ENCODE measurements at places on chromosomes 6 and 20. TPM values are rescaled to one million over a fixed set of nuclear protein-coding genes. Genes with fewer than 3 reads are reported as not detected.

DNA sequence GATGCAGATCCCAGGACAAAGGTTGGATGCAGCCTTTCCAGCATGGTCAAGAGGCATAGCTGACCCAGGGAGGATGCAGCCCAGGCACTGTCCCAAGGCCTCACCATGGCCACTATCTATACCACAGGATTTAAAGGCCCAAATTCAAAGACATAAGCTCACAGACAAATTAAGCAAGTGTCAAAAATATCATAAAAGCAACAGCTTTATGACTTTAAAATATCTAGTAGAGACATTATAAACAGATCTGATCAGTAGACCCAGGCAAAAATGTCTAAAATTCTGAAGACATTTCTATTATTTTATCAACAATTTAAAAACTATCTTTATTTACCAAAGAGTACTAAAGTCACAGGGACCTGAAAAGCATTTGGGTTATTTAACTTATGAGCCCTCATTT is 373.5 kb downstream of the CDC5L start:
- DNase-seq: no peak

FABP7 gene
- 0.29 TPM for polyA plus RNA-seq

DNA sequence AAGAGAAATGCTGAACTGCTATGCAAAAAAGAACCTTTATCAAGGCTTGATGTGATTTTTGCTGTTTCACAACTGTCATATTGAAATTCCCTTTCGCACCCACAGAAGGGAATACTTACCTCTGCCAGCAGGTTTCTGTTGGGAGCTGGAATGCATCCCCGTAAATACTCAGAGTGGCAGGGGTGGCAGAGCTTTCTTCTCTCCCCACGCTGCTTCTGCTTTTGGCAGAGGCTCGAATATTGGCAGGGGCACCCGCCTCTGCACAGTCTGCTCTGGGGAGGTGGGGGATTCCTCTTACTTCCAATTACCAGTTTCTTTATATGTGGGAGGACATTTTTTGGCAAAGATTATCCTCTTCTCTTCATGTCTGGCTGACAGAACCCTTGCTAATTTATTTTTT is 28.4 kb downstream of the TMEM200A start:
- no peak for DNase-seq

DNA sequence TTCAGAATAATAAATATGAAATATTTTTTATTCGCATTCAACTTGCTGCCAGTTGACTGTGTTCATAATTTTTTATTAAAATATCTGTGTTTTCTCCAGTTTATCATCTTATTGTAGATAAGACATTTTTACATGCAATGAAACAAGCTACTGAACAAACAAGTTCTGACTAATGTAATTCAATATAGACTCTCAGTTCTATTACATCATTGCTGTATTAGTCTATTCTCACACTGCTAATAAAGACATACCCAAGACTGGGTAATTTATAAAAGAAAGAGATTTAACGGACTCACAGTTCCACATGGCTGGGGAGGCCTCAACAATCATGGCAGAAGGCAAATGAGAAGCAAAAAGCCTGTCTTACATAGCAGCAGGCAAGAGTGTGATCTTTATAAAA is 1357.7 kb upstream of the CITED2 start:
- DNase-seq: no peak

- DNase-seq: no peak
These were observed at the start of the genes DUSP15 and TTLL9 for GRCh38 chr20:31869942-31870725. TSS of gene DUSP15 (minus strand) at chr20:31870527. CDS start at chr20:31870337, 190 bp downstream. TSS of gene TTLL9 (plus strand) at chr20:31870634. CDS start at chr20:31871127, 493 bp downstream.

MTRF1L gene
- polyA plus RNA-seq: 26.0 TPM

GRCh38 chr6:116376149-116376548 is 5.4 kb downstream of the DSE start:
- no peak for DNase-seq

ZSCAN26 gene
- polyA plus RNA-seq: 31.4 TPM

DNA sequence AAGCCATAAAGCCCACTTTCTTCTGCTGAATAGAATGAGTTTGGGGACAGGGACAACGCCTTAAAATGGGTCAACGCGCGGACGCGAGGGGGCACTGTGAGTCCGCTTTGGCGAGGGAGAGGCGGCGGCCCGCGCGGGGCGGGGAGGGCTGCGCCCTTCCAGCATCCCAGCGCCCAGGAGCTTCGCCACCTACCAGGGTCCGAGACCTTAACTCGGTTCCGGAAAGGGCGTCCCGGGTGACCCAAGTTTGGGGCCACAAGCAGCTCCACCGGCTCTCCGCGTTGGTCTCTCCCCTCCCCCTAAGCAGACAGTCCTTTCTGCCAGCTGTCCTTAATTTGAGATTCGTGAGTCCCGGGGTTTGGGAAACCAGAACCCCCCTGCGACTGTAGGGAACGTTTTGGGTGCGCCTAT is 1.8 kb upstream of the SAMD5 start:
- no peak for DNase-seq

DNA sequence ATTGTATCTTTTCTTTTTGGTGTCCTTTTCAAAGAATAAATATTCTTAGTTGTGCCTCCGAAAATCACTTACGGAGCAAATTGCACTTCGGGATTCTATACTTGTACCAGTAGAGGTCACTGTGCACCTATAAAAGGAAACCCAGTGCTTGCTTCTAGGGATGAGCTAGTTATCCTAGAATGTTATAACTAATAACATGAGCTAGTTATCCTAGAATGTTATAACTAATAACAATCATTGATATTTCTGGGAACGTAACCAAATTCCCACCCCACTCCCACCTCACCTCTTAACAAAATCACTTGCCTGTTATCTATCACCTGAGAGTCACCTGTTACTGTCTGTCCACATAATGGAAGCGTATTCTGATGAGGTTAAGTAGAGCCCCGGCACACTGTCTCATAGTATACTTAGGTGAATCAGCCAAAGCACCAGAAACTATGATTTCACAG is 126.9 kb upstream of the TIAM2 start:
- DNase-seq: no peak

GRCh38 chr6:20313051-20313450 is 88.6 kb upstream of the E2F3 start:
- DNase-seq: no peak

DNA sequence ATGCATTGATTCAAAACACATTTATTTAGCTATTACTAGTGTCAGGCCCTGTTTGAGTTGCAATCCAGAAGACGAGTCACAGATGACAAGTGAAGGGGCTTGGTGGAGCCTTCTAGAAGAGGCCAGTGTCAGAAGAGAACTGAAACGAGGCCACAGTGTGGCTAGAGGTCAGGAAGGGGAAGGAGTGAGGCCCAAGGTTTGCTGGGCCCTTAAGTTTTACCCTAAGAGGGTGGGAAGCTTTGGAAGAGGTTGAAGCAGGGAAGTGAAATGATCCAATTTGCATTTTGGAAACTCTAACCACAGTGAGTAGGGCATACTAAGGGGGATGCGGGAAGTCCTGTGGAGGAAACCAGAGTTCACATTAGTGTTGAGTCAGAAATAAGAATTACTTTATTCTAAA is 25.0 kb downstream of the TTK start:
- no peak for DNase-seq

ZKSCAN4 gene
- 12.4 TPM for polyA plus RNA-seq

DNA sequence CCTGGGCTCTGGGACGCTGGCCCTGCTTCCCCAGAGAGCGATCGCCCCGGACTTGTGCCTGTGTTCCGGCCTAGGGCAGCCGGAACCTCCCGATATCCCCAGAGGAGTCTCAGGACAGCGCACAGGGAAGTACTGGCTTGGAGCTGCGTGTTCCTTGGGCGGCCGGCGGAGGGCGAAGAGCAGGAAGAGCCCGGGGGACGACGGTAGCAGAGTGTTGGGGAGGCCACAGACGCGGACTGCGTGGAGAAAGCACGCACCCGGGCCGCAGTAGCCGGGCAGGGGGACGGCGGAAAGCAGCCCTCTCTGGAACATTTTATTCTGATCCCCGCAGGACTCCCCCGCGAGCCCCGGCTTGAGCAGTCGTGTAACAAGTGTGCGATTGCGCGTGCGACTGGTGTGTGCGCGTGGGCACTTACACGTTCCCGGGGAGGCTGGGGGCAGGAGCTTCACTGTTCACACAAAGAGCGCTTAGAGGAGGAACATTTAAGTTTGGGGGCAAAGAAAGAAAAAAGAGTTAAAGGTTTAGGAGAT is 36.1 kb downstream of the NCR2 start:
- no peak for DNase-seq
